ENCODE measurements at places on chromosomes 6 and 20.
A peak's percentile ranks its signal among the peaks of the same experiment; 100 is the strongest.

GRCh38 chr6:25014791-25015560, 79.2 kb upstream of the RIPOR2 start:
- peak; percentile 49 for DNase-seq

GRCh38 chr20:63227260-63227659, 8.4 kb upstream of the BIRC7 start:
- no peak for DNase-seq

DNA sequence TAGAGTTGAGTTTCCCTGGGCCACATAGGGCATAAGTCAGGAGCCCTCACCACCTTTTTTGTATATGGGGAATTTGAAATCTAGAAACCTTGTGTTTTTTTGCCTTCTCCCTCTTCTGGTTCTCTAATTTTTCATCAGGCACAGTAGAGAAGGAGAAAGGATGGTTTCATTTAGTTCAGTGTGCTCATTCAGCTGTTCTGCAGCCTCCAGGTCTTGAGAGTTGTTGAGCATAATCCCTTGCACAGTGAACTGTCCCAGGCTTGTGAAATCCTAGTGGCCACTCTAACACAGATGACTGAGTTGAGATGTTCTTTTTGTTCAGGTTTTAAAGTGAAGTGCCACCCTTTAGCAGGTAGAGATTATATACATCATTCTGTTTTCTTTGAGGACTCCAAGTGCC, 183.5 kb downstream of the CDKAL1 start:
- no peak for DNase-seq

- peak; percentile 93 for DNase-seq
These were observed 70.8 kb upstream of the AHI1 start for GRCh38 chr6:135568379-135568778.

- peak; percentile 4 for DNase-seq
These were observed 143.0 kb upstream of the AHI1 start for GRCh38 chr6:135640449-135641111.

DNA sequence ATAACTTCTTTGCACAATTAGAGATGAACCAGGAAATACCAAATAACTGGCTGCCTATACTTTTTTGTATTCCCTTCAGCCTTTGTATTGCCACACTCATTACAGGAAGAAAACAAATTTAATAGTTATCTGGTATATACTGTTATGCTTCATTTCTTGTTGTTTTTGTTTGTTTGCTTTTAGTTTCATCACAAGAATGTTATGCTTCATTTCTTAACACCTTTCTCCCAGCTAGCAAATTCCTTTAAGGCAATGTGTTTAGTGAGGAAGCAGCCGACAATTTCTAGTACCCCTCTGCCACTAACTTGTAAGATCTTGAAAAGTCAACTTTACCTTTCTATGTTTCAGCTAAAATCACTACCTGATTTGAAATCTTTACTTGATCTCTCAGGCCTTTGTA, 1.4 kb downstream of the NCOA6 start:
- DNase-seq, result no peak

DNA sequence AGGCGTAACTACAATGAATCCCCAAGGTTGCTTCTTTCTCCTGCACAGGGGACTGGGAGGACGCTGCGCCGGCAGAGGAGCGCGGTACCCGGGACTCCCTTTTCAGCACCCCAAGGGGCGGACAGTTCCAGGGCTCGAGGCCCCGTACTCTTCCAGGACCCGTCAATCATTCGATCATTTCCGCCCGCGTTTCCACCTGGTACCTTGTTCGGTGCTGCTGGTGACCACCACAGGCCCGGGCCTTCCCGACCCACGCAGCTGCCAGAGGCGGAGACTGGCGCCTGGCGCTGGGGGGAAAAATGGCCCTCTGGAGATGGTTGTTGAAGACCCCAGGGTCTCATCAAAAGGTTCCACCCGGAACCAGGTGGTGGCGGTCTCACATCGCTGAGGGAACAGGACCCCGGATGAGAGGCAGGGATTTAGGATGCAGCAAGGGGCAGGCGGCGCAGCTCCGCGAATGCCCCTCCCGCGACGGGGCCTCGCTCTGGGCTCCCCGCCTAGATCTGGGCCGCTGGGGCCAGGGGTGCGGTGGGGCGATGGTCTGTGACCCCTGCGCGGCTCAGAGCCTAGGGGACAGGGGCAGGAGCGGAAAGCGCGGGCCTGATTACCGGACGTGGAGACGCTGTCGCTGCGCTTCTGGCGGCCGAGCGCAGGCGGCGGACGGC, 744 bp downstream of the VSX1 start:
- no peak for DNase-seq

DNA sequence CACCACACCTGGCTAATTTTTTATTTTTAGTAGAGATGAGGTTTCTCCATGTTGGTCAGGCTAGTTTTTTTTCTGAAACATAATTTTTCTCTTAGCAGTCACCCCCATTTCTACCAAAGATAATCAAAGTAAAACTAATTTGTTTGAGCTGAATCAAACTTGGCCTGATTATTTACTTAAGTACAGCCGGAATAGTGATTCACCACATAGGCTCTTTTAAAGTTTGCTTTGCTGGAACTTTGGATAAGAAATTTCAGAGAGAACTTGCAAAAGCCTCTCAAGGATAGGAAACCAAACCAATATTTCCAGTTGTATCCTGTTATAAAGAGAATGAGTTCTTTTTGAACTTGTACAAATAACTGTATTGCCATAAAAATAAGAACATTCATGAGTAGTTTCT, 105.0 kb upstream of the SYNCRIP start:
- DNase-seq, result peak; percentile 9

GRCh38 chr20:59608396-59608795, 4.1 kb downstream of the PHACTR3 start:
- DNase-seq, result no peak

Measured in NCI-H226 (cell line).